ENCODE measurements at places on chromosomes 3 and 15. TPM values are rescaled to one million over a fixed set of nuclear protein-coding genes. Genes with fewer than 3 reads are reported as not detected.

The SLC24A5 gene
- polyA plus RNA-seq, result 0.30 TPM

The ZNF80 gene
- polyA plus RNA-seq, result not detected

The FAM81A gene
- 29.4 TPM for polyA plus RNA-seq

The MYL3 gene
- 25.4 TPM for polyA plus RNA-seq

The AHSG gene
- polyA plus RNA-seq, result 0.37 TPM

DNA sequence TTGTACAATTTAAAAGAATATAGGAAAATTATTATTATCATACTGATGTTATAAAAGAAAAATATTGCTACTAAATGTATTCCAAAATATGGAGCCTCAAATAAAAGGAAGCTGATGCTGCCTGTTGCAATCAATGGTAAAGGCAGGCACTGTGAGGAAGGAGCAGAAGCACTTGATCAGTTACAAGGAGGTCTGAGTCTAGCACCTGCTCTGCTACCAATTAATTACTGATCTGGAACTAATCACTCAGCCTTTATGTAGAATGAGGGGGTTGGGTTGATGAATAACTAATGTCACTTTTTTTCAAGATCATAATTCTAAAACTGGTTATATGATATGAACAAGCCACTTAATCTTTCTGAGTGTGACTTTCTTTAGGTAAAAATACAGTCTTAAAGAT is 5.5 kb downstream of the ADGRG7 start:
- no peak for DNase-seq

DNA sequence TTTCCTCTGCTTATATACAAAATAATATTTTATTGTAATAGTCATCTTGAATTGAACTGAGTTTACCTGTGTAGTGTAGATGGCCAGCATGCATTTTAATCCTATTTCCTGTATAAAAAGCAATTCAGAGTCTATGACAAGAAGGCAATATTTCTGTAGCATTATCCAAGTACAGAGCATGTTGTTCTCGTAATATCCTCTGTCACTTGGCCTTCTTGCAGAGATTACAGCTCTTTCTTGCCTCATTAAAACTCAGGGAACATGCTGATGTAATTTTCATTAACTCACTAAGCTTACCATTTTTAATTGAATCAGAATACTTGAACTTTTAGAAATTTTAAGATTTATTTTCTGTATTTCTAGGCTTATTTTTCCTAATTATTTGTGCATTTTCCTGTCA is 203.3 kb upstream of the AGTR1 start:
- no peak for DNase-seq

GRCh38 chr3:127867986-127868385 is 45.7 kb upstream of the MGLL start:
- DNase-seq, result no peak

DNA sequence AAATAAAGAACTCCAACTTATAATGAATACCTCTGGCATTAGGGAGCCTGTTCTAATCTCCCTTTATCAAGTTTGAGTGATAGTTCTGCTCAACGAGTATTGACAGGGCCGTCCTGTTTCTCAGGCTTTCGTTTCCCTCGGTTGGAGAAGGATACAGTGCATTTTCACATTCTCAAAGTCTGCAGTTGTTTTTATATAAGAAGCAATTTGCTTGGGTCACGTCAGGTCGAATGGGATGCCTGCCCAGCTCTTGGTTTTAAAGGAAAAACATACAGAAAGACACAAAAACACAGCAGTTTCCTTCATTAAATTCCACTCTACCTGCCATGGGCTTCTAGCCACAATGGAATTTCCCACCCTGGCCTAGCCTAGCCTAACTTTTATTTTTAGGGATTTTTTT is 366.3 kb downstream of the TIGIT start:
- DNase-seq, result no peak

GRCh38 chr3:9067352-9067975 is 104.2 kb upstream of the RAD18 start:
- DNase-seq, result no peak

DNA sequence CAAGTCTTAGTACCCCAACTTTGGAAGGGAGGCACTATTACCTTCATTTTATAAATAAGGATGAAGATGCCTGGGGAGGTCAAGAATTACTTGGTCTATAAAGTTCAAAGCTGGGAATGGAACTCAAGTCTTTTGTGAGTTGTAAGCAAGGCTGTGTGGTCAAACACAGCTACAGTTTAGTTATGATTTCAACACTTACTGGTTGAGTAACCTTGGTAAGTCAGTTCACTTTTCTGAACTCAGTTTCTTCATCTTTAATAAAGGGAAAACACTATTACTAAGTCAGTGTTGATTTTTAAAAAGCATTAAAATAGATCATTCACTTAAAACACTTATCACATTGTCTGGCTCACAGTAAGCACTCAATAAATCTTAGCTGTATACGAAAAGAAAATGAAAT is 200.4 kb upstream of the ADAMTS9 start:
- no peak for DNase-seq
